ENCODE measurements at places on chromosomes 5 and 9.

DNA sequence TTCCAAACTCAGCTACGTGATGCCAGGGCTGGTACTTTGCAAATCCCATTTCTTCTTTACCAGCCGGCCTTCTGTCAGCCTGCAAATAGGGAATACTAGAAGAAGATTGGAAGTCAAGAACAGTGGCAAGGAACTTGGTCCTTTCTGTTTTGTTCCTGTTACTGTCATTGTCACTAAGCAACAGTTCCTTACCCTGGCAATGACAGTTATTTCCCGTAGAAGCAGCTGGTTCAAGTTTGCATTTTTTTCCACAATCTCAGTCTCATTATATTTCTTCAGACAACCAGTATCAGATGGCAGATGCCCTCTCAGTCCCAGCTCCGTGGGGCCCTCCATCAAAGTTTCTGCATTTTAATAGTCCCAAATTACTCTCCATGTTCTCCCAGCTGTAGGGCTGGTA, 9.1 kb upstream of the C1QTNF2 start:
- no peak for ATAC-seq

- ATAC-seq: no peak
Measured at GRCh38 chr9:113309204-113309813, 6.1 kb upstream of the RNF183 start.

GRCh38 chr5:90051756-90052155, 357.8 kb downstream of the CETN3 start:
- no peak for ATAC-seq

- no peak for ATAC-seq
Measured at GRCh38 chr5:95734906-95735305, 3.8 kb downstream of the RHOBTB3 start.

- ATAC-seq: no peak
Measured at GRCh38 chr9:105309531-105309931, 65.1 kb downstream of the SLC44A1 start.

- ATAC-seq: peak; percentile 86
Measured at GRCh38 chr5:96868603-96869371, 7.5 kb upstream of the ERAP2 start.

GRCh38 chr5:142800776-142801494, 30.8 kb downstream of the ARHGAP26 start:
- peak; percentile 91 for ATAC-seq

DNA sequence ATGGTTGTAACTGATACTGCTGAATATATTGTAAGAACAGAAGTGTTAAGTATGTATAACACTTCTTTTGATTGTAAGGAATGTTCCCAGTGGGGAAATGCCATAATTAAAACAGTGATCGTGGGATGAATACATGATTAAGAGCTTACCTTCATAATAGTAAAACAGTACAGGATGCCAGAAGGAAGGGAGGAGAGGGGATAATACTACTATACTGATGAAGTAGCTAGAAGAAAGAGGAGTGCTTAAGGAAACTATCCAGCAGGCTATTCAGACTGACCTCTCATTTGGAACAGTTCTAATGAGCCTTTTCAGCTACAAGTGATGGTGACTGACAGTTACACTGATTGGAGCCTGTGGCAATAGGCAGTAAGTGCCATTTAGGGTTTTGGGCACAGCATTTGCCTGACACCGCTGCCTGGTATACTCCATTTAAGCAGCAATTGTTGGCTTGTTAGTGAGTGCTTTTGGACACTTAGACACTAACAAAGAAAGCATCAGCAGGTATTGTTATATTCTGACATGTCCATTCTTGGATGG, 33.8 kb upstream of the KDM4C start:
- ATAC-seq: no peak

DNA sequence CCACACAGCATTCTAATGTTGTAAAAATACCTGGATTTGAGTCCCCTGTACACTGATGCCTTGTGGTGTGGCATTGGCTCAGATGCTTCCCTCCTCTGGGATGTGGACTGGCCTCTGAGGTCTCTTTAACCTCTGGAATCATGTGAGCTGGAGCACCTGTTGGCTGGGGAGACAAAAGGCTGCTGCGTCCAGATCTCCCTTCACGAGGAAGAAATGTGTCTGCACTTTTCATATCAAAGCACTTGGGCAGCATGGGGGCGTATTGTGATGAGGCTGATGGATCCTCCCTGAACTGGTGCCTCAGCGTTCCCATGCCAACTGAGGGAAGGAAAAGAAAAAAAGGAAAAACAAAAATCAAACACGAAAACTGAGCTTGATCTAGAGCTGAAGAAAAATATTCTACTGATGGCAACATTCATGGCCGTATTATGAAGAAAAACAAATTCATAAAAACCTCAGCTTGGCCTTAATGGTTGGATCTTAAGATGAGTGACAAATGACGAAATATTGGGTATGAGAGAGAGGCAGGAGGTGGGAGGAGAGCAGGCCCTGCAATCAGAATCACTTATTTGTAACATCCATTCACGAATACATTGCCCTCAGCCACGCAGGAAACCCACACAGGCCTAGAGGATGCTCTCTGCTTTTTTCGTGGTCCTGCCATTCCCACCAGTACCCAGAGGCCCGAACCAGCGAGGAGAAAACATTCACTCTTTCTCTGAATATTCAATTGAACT, 26.2 kb downstream of the GRIA1 start:
- no peak for ATAC-seq

DNA sequence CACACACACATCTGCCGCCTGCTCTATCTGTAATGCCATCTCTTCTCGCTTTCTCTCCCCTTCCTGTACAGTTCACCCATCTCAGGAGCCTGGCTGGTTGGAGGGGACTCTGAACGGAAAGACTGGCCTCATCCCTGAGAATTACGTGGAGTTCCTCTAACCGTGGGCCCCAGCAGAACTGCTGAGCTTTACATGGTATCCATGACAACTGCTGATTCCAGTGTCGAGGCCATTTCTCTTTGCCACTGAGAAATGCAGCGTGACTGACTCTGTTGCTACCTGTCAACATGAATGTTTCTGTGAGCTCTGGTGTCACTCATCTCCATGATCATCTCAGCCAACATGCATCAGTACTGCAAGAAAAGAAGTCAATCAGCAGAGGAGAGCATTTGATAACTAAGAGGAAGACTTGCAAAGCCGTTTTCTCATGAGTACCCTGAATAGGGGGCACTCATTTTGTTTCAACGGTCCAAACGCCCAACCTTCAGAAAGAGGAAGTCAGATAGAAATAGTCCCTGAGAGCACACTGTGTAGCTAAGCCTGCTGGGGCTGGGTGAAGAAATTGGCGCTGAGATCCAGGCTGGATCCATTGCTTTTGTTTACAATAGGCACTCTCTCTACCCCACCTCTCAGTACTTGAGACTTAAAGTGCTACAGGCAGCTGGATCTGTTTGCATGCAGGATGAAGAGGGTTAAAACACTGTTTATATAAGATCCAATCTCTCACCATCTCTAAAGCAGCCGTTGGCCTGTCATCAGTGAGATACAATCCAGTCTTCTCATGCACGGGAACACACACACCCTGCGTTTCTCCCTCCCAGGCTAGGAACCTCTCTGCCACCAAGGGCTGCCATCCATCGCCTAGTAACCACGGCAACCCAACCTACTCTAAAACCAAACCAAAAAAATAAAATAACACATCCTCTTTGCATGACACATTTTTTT, 180.9 kb downstream of the NR3C1 start:
- ATAC-seq: peak; percentile 91

- no peak for ATAC-seq
Measured at GRCh38 chr9:4131946-4132345, 167.9 kb downstream of the GLIS3 start.

DNA sequence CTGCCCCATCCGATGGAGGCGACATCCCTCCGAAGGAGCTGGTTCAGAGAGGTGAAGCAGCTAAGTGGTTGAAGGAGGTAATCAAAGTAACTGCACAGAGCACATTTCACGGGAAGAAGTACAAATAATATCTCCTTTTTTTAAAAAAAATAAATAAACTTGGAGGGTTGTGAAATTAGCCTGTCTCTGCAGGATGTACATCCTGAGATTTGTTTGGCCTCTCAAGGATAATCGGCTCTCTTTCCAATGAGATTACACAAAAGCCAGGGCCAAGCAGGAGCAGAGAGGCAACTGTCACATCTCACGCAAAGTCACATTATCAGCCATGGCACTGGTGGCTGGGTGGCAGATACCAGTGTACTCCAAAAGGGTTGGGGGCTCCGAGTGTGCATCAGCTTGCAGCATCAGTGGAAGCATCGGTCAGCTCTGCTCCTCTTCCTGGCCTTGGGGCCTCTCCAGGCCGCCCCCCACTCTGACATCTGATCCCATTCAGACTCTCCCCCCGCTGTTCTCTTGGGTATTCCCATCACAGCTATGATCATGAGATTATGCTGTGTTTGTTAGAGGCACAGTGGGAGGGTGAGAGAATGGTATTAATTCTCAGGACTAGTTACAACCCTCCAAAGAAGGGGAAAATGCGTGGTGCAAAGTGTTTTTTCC, 109.9 kb downstream of the UGCG start:
- no peak for ATAC-seq

- no peak for ATAC-seq
Measured at GRCh38 chr9:131804826-131805225, 65.0 kb upstream of the RAPGEF1 start.

DNA sequence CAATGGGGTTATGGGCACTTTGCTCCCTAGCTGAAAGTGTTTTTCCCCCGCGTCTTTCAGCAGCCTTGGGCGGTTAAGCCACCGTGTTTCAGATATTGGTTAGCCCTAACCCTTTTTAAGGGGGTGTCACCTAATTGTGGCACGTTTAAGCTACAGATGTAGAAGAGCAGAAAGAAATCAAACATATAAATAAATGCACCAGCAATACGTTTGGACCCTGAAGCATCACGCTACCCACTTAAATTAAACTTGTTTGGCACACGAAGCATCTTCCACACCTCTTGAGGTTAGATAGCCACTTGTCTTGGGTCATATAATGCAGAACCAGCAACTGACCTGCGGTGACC, 768 bp downstream of the YTHDC2 start:
- no peak for ATAC-seq

GRCh38 chr5:173778784-173779304, 109.3 kb upstream of the CPEB4 start:
- ATAC-seq: no peak

- ATAC-seq: peak; percentile 54
Measured at GRCh38 chr5:100901821-100902341, 1.2 kb downstream of the ST8SIA4 start.

DNA sequence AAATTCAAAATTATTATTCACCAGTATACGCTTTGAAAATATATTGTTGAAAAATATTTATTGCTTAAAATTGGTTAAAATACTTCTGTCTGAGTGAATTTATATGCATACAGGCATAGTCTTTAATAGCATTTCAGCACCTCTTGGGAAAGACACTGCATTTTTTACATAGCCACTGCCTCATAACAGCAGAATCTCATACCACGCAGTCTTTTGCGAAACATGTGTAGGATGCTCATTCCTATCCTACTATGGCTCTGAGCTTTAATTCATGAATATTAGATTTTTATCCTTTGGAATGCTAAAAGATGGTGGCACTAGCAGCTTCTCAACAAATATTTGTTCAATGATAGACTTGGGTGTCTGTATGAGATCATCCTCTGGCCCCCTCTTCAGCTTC, 94.0 kb upstream of the SH3GL2 start:
- ATAC-seq: no peak

DNA sequence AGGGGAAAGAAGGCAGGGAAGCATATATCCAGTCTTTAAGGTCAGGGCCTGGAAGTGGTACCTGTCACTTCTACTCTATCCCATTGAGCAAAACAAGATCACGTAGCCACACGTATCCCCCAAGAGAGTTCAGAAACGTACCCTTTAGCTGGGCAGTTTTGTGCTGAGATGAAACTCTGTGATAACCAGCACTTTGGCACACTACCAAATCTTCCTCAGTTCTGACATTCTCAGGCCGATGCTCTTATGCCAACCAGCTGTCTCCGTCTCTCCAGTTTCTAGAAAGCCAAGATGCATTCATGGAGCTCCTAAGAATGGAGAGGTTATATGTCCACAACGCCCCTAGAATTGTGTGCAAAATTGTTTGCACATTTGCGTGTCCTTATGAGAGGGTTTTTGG, 176.6 kb upstream of the MSX2 start:
- no peak for ATAC-seq

GRCh38 chr9:135693265-135693664, 6.0 kb downstream of the SOHLH1 start:
- no peak for ATAC-seq

DNA sequence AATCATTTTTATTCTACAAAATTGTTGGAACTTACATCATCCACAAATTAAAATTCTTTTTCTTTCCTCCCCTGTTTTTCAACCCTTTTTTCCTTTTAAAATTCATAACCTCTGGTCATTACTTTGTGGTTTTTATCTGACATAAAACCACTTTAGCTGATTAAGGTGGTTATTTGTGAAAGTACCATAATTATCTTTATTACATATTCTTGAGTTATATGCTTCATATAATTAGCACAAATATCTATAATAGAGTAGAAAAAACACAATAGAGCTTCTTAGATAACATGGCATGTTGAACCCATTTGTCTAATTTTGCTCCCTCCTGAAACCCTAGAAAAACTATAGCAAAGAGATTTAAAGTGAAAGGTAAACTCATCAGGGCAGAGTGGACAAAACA, 22.9 kb upstream of the PPIC start:
- no peak for ATAC-seq

DNA sequence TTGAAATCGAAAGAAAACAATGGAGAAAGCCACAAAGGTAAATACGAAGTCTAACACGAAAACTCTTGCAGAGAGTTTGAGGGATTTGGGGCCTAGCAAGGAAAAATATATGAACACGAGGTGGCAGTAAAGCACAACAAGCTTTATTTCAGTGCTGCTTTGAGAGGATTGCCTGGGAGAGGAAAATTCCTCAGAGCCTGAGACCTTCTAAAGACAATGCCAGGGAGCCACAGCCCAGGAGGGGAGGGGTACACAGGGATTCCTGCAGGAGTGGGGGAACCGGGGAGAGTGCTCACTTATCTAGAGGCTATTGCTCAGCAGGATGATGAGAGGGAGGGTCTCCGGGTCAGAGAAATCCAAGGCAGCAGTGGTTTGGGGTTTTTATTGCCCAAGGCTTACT, 134.9 kb upstream of the ADCY2 start:
- no peak for ATAC-seq

GRCh38 chr9:78029551-78030295, 1.9 kb downstream of the GNAQ start:
- no peak for ATAC-seq
